Tibial artery (tissue), 4 donors: ENCODE measurements at places on chromosomes 12 and 14.

DNA sequence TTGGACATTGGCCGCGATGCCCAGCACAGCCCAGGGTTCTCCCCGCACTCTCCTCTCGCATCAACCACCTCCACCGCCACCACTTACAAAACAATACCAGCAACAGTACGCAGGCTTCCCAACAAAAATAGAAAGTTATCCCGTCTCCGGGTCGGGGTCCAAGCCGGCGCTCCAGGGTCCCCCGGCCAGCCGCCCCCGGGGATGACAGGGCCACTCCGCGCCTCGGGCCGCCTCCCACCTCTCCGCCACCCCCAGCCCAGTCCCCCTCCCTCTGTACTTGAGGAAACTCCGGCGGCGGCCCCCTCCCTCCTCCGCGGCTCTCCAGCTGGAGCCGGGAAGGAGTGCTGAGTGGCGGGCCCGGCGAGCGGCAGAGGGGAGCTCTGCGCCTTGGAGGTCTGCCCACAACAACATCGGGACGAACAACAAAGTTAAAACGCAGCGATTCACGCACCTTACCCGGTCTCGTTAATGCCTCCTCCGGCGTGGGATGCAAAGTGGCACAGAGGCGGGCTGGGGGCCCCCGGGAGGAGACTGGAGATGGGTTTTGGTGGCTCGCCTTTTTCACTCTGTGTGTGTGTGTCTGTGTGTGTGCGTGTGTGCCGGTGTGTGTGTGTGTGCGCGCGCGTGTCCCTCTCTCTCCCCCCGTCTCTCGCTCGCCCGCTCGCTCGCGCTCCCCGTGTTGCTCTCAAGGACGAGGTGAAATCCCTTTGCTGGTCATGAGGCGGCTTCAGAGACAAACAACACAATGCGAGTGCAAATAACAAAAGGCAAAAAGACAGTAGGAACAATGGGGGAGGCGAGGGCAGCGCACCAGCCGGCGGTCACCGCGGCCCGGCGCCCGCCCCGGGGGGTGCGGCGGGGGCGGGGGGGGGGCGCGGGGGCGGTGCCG, 386.8 kb downstream of the BCAT1 start:
- DNase-seq = peak; percentile 88

- no peak for DNase-seq
Measured at GRCh38 chr14:89953602-89954001, 928 bp downstream of the EFCAB11 start.

DNA sequence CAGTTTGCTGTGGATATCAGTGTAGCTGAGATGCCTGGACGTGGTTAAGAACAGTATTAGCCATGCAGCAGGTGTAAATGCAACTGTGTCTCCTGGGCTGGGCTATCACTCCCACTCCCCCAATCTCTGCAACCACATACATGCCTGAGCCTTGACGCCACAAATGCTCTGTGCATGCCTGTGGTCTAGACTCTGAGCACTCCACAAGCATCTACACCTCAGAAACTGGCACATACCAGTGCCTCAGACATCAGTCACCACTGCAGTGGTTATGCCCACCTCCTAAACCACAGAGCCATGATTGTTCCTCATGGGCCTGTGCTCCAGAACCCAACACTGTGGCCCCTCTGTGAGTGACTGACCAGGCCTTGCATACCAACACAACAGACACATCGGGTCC, 226.8 kb upstream of the ALG10 start:
- DNase-seq = no peak

GRCh38 chr12:83739607-83740006, 1052.9 kb downstream of the TMTC2 start:
- no peak for DNase-seq

GRCh38 chr14:96484399-96484798, 17.8 kb upstream of the PAPOLA start:
- DNase-seq = no peak

- DNase-seq = peak; percentile 79
Measured at GRCh38 chr14:75542588-75543091, 20.4 kb downstream of the BATF start.

- no peak for DNase-seq
Measured at GRCh38 chr14:100955201-100955600, 51.7 kb upstream of the RTL1 start.

DNA sequence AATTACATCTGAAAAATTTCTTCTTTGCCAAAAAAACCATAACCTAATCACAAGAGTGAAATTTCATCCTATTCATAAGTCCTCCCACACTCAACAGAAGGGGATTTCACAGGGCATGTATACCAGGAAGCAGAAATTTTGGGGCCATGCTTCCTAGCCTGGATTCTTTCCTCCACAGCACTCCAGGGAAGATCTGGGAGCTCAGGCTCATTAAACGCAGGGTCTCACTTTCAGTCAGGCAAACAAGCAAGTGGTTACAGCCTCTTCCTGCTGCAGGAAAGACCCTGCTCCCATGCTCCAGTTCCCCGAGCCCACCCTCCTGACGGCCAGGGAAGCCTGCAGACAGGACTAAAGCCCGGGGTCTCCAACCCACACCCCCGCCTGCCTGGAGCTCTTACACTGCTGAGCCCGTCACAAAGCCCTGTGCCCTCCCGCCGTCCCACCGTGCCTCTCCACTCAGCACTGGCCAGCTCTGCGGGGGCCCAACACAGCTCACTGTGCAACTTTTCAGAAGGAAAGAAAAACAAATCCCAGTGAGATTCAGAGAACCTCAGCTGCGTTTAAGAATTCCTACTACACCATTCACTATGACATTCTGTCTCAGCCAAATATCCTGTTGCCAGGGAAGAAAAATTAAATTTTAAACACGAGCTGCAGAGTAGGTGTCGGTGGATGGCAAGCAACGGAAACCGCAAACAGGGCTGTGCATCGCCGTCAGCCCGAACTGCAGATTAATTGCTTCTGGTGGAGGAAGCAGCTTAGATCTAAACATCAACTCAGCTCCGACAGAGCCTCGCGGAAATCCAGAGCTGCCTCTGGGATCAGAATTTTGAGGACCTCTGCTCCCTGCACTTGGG, 106.7 kb upstream of the SFSWAP start:
- no peak for DNase-seq

DNA sequence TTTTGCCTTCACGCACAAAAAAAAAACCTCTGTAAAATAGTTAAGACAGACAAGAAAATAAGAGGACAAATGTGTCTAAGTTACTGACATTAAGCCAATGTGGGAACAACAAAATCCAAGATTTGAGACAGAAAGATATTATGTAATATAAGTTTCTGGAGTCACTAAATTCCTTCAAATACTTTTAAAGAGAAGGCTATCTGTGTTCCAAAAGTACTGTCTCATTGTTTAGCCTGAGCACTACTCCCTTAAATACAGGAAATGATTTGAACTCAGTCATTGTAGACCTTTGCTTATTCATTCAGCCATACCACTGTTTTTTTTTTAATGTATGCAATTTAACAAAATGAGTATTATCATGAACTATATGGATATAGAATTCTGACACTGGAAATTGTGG, 82.7 kb upstream of the KITLG start:
- no peak for DNase-seq

GRCh38 chr14:85241022-85241855, 288.7 kb upstream of the FLRT2 start:
- no peak for DNase-seq

GRCh38 chr12:66596199-66596598, 82.7 kb downstream of the GRIP1 start:
- no peak for DNase-seq

GRCh38 chr14:75660238-75660629, 442 bp downstream of the ERG28 start:
- no peak for DNase-seq

- DNase-seq = no peak
Measured at GRCh38 chr12:53677800-53678148, 1.9 kb upstream of the ATP5MC2 start.

DNA sequence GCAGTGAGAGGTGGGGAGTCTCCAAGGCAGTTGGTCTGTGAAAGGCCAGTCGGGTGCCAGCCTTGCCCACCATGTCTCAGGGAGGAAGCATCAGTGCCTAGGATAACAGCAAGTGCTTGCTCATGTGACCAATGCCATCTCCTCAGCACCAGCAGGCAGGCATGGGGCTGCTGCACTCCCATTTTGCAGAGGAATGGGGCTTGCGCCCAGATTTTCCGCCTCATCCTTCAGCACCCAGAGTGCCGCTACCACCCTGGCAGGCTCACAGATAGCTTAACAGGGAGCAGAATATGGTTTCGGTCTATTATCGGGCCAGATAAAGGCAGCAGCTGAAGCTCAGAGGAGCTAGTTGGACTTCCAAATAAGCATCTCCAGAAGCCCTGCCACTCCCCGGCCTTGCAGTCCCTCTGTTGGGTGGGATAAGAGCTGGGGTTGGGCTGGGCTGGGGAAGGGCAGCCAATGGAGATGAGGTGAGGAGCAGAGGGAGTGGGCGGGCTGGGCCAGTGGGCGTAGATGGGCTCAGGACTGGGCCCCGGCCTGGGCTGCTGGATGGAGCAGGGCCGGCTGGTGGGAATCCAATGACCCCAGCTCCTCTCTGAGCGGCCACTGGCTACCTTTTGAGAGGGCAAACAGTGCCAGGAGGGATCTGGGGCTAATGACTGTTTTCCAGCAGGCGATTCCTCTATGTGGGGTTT, 8.4 kb upstream of the KRT80 start:
- DNase-seq = no peak

- no peak for DNase-seq
Measured at GRCh38 chr14:68726093-68726695, 66.7 kb downstream of the ZFP36L1 start.

DNA sequence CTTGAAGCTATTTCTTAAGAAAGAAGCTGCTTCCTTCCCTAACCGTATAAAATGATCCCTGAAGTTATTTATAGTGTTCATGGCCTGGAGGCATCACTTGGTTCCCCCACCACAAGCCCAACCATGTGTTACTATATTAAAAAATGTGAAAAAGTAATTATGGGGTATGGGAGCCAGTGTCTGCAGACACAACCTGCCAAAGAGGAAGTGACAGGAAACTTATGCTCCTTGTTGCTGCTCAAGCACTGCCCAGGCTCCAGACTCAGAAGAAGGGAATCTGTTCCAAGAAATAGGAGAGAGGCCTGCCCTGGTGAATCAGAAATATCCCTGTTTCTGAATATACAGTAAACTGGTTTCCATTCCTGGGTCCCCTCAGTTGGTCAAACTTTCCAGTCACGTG, 217.2 kb upstream of the BMP4 start:
- DNase-seq = no peak

DNA sequence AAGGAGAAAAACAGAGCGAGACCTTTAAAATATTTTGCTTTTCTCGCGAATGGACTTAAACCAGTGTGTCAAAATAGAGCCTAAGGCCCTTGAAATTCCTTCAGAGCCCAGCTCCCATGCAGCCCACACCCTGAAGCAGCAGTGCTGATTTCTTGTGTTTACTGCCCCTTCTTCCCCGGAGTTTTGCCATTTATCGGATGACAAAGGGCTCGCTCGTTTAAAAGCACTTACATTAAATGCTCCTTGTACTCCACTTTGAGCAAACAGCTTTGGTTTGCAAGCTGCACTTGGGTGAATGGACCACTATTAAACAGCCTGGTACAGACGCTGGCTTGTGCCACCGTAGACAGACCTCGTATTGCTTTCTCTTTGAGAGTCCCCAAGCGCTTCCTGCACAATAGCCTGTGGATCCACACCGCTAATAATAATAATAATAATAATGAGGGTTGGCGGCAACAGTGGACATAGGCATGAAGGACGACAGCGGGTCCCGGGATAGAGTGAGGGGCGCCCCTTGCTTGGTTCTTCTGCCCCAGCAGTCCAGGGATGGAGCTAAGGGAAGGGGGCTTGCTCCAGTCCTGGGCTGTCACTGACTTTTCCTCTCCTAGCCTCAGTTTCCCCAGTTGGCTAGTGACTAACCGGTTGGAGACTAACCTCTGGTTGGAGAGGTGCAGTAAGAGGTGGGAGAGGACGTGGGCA, 6.6 kb downstream of the DLK1 start:
- DNase-seq = no peak
